ENCODE measurements at places on chromosomes 3 and 15.

GRCh38 chr3:55305696-55306485 lies 181.2 kb downstream of the WNT5A start:
- no peak for DNase-seq

- DNase-seq: no peak
Measured at GRCh38 chr3:173238091-173238490, 97.1 kb upstream of the SPATA16 start.

DNA sequence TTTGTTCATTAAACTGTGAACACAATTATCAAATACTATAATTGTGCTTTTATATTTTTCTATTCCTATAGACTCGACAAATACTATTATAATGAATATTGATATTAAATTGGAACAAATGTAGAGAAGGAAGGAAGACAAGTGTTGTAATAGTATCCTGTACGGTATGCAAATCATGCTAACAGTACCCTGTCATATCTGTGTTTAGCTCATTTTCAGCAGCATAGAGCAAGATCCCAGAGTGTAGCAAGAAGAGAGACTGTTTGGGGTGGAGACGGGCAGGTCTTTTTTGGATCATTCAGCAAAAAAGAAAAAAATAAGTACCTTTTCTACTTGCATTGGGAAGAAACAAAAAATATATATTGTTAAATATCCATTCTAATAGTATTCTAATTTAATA lies 224.1 kb downstream of the TPRG1 start:
- no peak for DNase-seq

DNA sequence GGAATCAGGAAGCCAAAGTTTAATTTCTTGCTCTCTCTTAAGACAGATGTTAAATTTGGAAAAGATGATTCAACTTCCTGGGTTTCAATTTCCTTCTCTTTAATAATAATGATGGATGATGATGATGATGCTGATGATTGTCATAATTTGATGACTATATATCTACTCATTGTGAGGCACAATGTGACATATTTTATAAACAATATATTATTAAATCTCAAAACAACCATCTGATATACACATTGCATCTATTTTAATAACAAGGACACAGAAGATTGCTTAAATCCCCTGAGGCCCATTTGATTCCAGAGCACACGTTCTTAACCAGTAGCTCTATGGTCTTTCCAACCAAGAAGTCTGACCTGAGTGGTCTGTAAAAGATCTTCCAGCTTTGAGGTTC lies 124.0 kb downstream of the CNTN6 start:
- DNase-seq: no peak

- peak; percentile 83 for DNase-seq
Measured at GRCh38 chr15:52295421-52296001, at the start of gene MYO5C. Gene MYO5C (minus strand): TSS chr15:52295804. CDS start chr15:52295636, 168 bp downstream.

GRCh38 chr3:177358977-177359592 lies 161.8 kb upstream of the TBL1XR1 start:
- DNase-seq: peak; percentile 69

- DNase-seq: no peak
Measured at GRCh38 chr15:48064421-48064820, 56.4 kb upstream of the SLC24A5 start.

Measured in left forelimb (tissue), 1 donor.